ENCODE measurements at places on chromosomes 4 and X.

DNA sequence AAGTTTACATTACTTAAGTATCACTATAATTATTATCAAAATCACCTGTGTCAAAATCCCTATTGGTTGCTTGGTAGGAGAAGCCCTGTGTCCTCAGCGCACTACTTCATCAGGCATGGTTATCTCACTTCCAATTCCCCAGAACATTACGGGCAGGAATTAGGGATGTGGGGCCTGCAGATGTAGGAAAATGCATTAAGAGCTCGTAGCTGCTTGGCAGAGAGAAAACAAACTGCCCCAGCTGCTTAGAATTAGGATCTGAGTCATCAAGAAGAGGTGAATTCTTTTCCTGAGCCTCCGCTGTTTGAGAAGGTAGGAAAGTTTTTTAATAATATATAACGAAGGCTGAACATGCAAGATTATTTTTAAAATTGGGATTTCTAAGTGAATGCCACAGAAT is 31.1 kb upstream of the CLNK start:
- DNase-seq, result no peak

DNA sequence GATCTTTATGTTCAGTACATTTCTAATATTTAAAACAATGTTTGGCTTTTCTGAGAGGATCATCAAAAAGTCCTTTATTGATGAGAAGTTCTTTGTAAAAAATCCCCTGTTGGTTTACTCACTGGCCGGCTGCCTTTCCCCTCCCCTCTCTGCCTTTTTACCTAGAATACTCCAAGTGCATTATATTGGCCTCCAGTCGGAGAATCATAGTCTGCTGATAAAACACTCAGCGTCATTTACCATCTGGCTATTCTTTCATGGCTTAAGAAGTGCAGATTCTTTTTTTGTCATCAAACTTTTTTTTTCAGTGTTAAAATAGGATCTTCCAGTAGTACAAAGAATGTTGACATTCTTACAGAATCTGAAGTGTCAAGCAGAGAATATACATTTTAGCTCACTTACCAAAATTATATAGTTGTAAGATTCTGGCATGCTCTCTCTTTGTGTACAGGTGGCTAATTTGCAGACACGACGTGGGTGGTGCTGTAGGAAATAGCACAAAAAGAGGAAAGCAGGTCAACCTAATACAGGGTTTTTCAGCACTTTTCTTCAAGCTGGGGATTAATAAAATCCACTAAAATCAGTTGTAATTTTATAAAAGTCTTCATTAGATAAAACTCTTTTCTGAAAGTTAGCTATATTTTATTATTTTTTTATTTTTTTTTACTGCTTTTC is 731.8 kb downstream of the KCTD8 start:
- DNase-seq, result no peak

DNA sequence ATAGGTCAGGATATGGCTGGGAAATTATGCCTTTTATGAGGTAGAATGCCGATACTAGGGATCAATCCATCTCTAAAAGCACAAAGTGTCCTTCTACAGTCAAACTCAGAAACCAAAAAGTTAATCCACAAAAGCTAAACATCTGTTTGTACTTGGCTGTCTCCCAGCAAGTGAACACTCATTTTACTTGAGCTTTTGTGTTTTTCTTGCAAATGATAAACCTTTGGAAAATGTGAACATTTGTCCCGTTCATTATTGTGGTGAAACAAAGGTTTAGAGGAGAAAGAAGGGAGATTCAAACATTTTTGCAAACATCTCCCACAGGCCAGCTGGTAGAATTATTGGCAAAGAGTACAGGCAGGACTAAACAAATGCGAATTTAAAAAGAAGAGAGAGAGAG is 300.6 kb upstream of the SPANXN1 start:
- DNase-seq, result no peak

DNA sequence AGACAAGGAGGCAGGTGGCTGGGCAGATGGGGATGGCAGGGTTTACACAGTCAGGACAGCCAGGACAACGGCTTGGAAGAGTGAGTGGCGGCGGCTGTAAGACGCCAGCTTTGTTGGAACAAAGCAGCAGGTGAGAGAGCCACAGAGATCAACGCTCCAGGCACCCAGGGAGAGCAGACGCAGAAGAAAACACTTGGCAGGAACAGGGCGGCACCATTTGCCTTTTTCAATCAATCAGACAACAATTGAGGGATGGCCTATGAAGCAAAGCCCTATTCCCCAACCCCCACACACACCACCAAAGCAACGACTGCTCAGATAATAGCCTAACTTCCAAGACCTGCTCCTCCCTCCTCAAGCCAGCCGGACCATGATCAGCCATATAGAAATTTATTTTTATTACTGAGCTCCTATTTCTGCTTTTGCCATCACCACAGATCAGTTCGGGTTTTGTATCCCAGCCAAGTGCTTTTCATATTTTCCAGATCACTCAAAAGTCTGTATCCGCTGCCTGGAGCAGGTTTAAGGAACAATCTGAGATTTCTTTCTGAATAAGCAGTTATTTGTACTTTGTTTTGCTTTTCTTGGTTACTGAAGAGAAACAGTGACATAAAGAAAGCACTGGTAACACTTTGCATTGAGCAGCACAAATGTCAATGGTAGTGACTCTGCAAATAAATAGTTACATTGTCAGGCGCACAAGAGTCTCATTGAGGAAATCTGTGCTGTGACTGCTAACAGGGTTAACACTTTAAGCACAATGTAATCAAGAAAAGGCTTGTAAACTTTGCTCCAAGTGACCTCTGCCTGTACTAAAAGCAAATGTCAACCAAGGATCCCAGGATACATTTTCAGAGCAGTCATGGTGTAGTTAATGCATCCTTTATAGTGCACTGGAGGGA is 81.8 kb upstream of the RBPJ start:
- DNase-seq, result no peak

DNA sequence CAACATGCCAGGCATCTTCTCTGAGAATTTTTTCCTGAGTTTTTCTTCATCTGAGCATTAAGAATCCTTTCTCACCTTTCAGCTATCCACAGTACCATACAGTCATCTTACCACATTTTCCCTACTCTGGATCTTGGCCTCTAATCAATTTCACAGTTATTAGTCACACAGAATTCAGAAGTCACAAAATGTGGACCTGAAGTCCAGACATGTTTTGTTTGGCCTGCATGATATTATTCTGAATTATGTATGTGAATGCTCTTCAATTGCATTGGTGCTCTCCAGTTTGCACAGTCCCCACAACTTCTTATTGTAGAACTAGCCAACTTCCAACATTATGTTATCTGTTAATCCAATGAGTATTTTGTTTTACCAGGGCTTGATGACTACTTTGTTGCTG is 102.3 kb upstream of the GRIA3 start:
- no peak for DNase-seq

DNA sequence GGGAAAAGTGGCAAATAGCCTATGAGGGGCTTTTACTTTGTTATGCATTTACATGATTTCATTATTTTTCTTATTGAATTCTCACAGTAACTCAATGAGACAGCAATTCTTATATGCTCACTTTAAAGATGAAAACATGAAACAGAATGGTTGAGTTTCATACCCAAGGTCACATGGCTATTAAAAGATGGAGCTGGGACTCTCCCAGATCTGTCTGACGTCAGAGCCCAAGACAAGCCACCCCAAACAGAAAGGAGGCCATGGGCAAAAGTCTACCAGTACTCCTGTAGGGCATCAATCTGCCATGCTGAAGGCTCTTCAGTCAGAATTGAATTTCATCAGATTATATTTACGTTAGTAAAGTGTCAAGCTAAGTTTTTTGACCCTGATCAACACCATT is 13.2 kb downstream of the HSD17B11 start:
- no peak for DNase-seq

DNA sequence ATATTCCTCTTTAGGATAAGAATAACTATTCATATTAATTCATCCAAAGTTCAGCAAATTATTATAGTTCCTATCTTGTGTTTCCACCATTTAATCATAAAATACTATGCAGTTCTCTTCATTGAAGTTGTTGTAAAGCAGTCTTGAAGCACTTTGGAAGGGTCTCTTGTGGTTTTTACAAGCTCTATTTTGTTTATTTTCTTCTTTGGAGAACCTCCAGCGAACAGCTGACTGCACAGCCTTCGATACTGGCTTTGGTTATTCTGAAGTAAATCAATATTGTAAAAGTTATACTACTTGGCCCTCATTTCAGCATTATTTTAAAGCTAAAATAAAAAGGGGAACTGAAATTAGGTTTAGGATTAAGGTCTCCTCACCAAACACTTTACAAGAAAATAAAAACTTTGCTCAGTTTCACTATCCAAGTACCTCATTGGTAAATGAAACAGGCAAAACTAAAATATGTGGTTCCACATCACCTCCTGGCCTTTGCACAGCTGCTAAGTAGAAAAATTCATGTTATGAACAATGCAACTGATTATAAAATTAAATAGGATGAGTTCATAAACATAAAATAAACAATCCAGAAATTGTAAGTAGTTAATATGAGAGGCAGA is 1629.2 kb upstream of the ADGRL3 start:
- DNase-seq, result no peak

GRCh38 chrX:52867610-52868348 is at the start of gene XAGE3:
XAGE3 (minus strand) TSS chrX:52868083; CDS start chrX:52867133, 950 bp downstream.
- no peak for DNase-seq

DNA sequence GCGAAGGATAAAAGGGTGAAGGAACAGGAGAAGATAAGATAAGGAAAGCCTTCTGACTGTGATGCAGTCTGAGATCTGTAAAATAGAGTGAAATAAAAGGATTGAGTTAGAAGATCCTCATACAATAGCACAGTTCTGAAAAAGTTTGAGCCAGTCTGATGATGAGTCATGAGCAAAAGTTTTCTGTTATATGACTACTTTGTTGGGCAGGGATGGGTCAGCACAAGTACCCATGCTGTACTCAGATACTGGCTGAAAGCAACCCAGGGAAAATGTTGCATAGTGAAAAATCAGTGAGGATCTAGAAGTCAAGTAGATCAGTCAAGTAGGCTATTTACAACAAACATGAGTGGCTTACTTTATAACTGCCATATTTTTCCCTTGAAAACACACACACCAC is 253.5 kb downstream of the PCDH10 start:
- DNase-seq, result no peak

DNA sequence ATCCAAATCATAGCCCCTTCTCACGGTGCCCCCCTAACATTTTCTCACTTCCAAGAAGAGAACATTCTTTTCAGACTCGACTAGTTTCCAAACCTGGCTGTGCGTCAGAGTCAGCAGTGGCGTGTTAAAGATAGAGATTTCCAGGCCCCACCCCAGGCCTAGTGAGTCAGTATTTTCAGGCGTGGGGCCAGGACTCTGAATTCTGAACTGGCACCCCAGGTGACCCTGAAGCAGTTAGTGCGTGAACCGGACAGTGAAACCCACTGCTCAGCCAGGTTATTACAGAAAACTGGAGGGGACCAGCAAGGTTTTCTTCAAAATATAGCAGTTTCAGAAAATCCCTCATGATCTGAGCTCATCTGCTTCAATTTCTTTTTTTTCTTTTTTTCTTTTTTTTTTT is 35.0 kb upstream of the BCOR start:
- DNase-seq, result peak; percentile 83

- no peak for DNase-seq
These were observed 25.5 kb downstream of the GALNT7 start for GRCh38 chr4:173194157-173194556.

GRCh38 chr4:4995103-4995907 is 24.0 kb downstream of the CYTL1 start:
- peak; percentile 66 for DNase-seq

GRCh38 chr4:150323406-150324325 is 245.4 kb downstream of the DCLK2 start:
- DNase-seq, result no peak

DNA sequence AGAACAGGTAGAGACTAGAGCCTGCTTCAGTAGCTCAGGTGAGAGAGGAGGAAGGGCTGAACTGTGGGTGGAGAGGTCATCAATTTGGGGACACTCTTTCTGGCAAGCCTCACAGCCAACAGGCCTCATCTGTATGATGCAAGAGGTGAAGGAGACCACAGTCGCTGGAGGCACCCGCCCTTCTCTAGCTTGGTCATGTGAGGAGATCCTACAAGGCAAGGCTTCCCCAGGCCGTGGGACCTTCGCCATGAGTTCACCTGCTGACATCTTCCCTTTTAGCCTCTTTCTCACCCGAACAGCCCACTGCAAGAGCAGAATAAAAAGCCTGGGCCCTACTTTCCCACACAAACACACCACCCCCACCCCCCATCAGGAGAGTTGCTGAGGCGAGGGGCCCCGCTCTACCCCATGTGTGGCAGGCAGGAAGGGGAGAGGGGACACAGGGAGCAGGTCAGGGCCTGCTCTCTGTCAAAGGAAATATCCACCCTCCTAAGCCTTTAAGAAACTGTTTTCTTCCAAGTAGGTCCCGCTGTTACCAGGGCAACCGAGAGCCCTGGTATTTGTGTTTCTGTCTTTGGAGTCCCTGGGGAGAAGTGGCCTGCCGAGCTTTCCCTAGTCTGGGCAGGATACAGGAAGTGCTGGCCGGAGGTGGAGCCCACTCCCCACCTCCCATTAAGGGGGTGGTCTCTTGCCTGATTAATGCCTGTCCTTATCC is 8.1 kb downstream of the RTL5 start:
- peak; percentile 54 for DNase-seq
